ENCODE measurements at places on chromosomes 5 and 9. TPM values are rescaled to one million over a fixed set of nuclear protein-coding genes. Genes with fewer than 3 reads are reported as not detected.

GRCh38 chr5:76930083-76930482, 22.8 kb upstream of the CRHBP start:
- no peak for DNase-seq

GRCh38 chr5:19767987-19768386, 220.0 kb downstream of the CDH18 start:
- no peak for DNase-seq

The SPINK4 gene
- not detected for polyA plus RNA-seq

The NPR3 gene
- 21.5 TPM for polyA plus RNA-seq

GRCh38 chr9:19759066-19759465, 29.8 kb downstream of the SLC24A2 start:
- no peak for DNase-seq

The OR1B1 gene
- polyA plus RNA-seq = not detected

The RMRP gene
- polyA plus RNA-seq = not detected

The CTSV gene
- 20.0 TPM for polyA plus RNA-seq

Data from left renal cortex interstitium (tissue), 4 donors.